ENCODE measurements at places on chromosomes 3 and 15.

- DNase-seq: no peak
Measured at GRCh38 chr3:100129941-100130340, 15.6 kb upstream of the FILIP1L start.

- DNase-seq: no peak
Measured at GRCh38 chr3:115321400-115321805, 174.3 kb upstream of the ZBTB20 start.

- no peak for DNase-seq
Measured at GRCh38 chr3:102979191-102979590, 544.4 kb downstream of the ZPLD1 start.

DNA sequence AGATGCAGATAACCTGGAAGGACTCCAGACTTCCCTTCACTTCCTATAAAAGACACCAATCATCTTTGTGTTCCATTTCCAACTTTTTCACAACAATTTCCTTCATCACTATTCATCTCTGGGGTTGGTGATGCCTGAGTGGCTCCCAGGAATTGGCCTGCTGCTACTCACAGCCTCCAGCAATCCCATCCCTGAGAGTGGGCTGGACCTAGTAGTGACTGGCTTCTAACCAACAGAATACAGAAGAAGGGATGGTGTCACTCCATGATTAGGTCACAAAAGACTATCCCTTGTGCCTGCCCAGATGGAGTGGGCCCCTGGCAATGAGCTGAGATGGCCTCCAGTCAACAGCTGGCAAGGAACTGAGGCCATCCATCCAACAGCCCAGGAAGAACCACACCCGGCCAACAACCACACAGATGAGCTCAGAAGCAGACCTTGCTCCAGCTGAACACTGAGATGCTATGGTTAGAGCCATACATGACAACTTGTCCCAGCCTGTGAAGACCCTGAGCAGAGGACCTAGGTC lies 20.9 kb downstream of the OCA2 start:
- no peak for DNase-seq

DNA sequence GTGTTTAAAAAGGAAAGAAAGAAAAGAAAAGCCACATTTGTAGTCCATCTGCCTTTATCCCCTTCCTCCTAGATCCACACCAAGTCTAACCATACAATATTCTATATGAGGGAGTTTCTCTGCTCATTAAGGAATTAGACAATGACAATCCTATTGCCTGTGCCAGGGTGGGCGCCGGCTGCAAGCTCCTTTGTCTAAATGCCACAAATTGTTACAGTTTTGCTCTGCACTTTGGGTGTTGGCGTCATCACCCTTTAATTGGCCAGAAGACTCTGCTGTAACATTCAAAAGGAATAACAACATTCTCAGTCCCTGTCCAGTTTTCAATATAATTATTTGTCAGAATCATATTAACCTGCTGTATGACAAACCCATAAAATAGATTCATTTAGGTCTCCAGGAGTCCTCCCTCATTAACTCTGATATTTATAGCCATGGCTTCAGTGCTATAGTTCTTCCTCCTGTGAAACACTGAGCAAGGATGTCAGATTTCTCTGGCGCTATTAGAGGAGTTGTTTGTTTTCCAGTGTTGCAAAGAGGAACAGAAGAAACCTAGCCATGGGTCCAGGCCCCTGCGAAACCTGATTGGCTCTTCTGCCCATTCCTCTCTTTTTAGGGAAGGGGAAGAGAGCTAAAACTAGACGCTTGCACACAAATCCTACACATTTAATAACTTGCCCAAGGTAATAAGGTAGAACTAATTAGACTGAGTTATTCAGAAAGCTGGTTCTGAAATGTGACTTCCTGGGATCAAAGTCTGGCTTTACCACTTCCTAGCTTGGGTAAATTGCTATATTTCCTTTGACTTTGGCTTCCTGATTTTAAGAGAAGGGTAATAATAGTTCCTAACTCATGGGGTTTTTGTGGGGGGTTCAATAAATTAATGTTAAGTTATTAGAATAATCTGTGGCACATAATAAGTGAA lies 112.4 kb downstream of the CD47 start:
- DNase-seq: no peak

GRCh38 chr3:181943285-181943684 lies 231.6 kb downstream of the SOX2 start:
- DNase-seq: no peak

- no peak for DNase-seq
Measured at GRCh38 chr3:124686028-124686670, 44.1 kb upstream of the UMPS start.

GRCh38 chr3:191303596-191303995 lies 25.6 kb upstream of the CCDC50 start:
- no peak for DNase-seq

GRCh38 chr15:96818861-96819260 lies 488.4 kb downstream of the NR2F2 start:
- DNase-seq: no peak

- DNase-seq: no peak
Measured at GRCh38 chr3:46135475-46135874, 72.6 kb downstream of the CCR1 start.

DNA sequence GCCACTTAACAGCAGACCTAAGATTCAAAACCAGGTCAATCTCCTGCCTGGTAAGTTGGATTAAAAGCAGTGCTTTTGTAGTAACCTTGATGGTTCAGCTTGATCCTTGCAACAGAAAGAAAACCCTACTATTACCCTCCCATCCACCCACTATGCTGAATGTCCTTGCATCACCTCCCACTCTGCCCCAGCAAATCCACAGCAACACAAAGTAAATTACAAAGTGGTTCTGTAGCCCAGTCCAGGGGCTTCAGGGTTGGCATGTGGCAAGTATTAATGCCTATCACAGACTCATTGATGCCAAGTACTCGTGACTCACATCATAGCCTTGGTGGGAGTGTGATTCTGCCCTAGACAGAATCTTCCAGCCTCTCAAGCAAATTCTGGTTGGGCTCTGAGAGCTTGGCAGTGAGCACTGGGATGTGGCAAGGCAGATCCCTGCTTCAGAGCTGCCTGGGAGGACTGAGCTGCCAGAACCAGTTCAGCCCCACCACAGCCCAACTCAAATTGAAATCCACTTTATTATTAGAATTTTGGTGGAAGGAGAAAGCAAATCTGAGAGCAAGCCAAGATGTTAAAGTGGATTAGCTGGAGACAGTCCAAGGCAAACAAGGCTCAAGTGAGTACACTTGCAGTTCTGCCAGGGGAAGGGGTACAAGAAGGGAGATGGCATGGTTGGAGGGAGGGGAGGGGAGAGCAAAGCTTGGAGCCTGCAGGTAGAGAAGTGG lies 225.8 kb upstream of the UMPS start:
- DNase-seq: no peak

DNA sequence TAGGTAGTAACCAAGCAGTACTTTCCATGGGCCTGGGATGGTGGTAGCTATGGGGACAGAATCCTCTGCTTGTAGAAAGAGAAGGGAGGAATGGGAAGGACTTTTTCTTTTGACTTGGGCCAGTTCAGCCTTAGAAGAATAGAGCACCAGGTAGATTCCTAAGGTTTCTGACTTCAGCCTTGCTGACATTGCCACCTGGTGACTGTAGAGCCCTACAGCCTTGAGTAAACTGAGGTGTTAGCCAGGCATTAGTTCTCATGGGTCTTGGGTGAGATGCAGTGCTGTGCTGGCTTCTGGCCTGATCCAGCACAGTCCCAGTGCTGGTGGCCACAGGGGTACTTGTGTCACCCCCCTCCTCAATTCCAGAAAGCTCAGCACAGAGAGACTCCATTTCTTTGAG lies 171.1 kb downstream of the ZBBX start:
- DNase-seq: no peak

DNA sequence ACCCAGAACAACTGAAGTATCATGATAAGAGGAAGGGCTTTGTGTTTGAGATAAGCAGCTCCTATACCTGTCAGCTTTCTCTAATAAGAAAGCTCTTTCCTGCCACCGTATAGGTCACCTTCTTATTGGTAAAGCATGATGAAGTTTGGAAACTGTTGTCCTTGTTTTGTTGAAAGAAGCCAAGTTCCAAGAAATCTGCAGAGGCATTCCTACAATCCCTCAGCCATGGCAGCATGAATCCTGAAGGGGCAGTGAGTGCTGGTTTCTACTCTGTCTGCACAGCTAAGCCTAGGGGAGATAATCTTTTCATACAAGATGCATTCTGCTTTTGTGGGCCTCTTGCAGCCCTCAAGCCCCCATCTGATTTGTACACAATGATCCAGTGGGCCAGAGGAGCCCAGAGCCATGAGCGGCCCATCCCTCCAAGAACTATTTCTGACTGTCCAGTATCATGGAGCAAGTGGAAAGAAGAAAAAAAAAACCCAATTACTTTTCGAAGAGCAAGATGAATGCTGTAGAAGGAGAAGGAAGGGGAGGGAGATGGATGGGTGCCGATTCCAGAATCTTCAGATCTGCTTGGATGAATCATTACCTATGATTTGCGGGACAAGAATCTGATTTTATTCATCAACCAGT lies 1.9 kb upstream of the THBS1 start:
- no peak for DNase-seq

DNA sequence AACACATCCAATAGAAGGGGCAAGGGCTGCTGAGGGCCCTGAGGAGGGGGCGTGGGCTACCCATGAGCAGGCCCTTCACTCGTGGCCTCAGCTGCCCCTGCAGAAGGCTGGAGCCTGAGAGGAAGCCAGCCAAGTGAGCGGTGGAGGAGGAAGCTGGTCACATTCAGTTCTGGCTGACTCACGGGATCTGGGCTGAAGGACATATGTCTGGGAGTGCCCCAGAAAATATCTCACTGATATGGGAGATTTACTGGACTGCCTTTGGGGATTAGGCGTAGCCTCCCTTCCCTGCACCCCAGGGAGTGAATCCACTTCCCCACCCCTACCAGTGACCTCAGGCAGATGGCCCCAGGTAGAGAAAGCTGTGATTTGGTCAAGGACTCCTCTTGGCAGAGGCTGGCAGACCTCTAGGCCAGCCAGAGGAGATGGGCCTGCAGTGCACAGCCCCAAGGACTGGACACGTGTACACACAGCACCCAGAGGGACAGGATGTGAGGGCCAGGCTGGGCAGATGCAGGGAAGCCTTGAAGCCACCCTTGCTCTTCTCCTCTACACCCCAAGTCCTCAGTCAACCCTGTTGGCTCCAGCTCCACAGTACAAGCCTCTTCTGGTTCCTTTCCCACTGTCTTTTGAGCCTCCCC lies 14.2 kb upstream of the ANKDD1A start:
- peak; percentile 20 for DNase-seq

- DNase-seq: no peak
Measured at GRCh38 chr3:43413676-43414368, 127.5 kb downstream of the SNRK start.

DNA sequence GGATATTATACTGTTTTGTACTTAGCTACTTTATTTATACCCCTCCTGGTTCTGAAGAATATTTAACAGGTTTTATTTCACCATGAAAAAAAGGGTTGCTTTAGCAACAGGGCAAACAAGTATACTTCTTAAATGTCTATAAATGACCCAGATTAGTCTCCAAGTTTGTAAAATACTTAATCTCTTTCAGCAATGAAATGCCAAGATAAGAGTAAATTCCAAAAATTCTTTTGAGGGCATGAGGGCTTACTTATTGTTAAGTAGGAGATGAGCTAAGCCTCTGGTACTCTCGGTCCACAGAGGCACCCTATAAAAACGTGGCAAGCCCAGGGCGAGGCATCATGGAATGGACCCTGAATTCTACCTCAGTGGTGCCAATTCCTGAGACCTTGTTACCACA lies 264.8 kb upstream of the NSMCE3 start:
- DNase-seq: no peak

- DNase-seq: no peak
Measured at GRCh38 chr3:36381311-36381956, 1.1 kb downstream of the STAC start.

- no peak for DNase-seq
Measured at GRCh38 chr3:98903099-98903498, 1.6 kb upstream of the DCBLD2 start.

- DNase-seq: no peak
Measured at GRCh38 chr3:118973050-118973449, 61.6 kb downstream of the IGSF11 start.

GRCh38 chr15:60416484-60416883 lies 18.7 kb upstream of the ANXA2 start:
- peak; percentile 18 for DNase-seq

DNA sequence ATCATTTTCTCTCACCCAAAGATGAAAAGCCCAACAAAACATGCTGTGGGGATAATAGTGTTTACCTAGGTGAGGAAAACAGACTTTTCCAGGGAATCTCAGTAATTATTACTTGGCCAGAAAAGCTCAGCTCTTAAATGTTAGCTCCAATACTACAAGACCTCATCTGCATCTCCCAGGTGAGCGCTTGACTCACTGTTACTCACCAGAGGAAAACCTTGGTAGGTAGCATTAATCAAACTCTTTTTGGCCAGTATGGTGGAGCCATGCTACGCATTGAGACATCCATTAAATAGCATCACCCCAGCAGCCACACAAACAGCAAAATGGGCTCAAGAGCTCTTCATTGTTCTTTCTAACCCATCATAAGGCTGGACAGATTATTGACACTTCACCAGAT lies 99.0 kb downstream of the TIGIT start:
- DNase-seq: no peak

DNA sequence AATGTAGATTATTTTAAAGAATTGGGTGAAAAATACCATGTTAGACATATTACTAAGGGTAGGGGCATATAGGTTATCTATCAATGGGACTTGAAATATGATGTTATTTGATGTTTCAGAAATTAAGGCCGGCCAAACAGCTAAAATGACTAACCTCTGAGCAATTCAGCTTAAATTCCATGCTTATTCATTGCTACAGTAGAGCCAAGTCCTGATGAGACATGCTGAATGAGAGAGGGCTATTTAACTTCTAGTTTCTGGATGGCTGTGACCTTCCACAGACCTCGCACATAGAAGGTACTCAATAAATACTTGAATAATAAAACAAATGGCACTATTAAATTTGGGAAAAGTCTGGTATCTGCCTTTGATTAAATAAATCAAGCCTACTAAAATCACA lies 175.6 kb upstream of the WNT5A start:
- no peak for DNase-seq

GRCh38 chr3:156509189-156510174 lies 45.4 kb downstream of the SSR3 start:
- peak; percentile 64 for DNase-seq

- DNase-seq: no peak
Measured at GRCh38 chr3:144308396-144308795, 336.8 kb downstream of the DIPK2A start.

- no peak for DNase-seq
Measured at GRCh38 chr3:184448321-184449160, 68.7 kb downstream of the CHRD start.

- DNase-seq: no peak
Measured at GRCh38 chr3:178088963-178089362, 447.3 kb upstream of the KCNMB2 start.

GRCh38 chr15:20295238-20295811 lies 246.3 kb downstream of the GOLGA6L6 start:
- no peak for DNase-seq

GRCh38 chr3:174100744-174101143 lies 703.2 kb downstream of the NLGN1 start:
- no peak for DNase-seq

- no peak for DNase-seq
Measured at GRCh38 chr3:103672346-103672745, 1237.5 kb downstream of the ZPLD1 start.

- DNase-seq: peak; percentile 25
Measured at GRCh38 chr3:3015185-3016089, 94.7 kb downstream of the IL5RA start.
